Fibroblast of skin of left quadriceps (primary cell): ENCODE measurements at places on chromosomes 11 and 22.

DNA sequence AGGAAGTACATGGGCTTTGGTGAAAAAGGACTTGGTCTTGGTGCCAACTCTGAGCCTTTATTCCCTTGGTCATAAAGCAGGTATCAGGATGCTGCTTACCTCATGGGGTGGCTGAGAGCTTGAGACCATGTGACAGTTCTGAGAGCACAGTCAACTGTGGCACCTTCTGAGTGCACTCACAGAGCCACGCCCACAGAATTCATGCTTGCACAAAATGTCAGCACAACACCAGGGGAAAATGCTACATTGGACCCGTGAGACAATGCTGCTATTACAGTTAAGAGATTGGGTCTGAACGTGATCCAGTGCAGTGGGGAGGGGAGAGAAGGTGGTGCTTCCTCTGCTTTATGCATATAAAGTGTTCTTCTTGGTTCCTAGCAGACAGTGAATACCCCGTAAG is 79.5 kb upstream of the SPON1 start:
- no peak for DNase-seq

- no peak for DNase-seq
Observed at GRCh38 chr11:69099180-69099579, 50.4 kb downstream of the TPCN2 start.

GRCh38 chr11:64173616-64174355 is 7.9 kb upstream of the MACROD1 start:
- DNase-seq = no peak

- no peak for DNase-seq
Observed at GRCh38 chr11:69156673-69157155, 979 bp downstream of the SMIM38 start.

- no peak for DNase-seq
Observed at GRCh38 chr22:19142394-19142793, 2.1 kb downstream of the ESS2 start.
